HT1080 (cell line): ENCODE measurements at places on chromosomes 12 and 14.
A peak's percentile ranks its signal among the peaks of the same experiment; 100 is the strongest.

DNA sequence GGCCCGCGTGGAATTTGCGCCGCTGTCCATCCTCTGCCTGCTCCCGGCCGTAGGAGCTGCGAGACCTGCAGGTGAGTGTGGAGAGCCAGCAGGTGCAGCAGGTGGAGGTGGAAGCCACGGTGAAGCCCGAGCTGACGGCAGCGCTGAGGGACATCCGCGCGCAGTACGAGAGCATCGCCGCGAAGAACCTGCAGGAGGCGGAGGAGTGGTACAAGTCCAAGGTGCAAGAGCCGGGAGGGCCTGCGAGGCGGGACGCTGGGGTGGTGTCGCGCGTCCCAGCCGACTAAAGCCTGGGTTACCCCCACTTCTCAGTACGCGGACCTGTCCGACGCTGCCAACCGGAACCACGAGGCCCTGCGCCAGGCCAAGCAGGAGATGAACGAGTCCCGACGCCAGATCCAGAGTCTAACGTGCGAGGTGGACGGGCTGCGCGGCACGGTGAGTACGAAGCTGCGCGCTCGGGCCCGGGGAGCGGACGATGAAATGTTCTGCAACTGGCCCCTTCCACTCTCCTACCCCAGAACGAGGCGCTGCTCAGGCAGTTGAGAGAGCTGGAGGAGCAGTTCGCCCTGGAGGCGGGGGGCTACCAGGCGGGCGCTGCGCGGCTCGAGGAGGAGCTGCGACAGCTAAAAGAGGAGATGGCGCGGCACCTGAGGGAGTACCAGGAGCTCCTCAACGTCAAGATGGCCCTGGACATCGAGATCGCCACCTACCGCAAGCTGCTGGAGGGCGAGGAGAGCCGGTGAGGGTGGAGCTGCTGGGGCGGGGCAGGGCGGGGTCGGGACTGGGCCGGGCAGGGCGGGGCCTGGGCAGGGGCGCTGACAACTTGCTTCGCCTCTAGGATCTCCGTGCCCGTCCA is 2.1 kb downstream of the PRPH start:
- no peak for DNase-seq

GRCh38 chr12:49415521-49415970 is 48.3 kb downstream of the SPATS2 start:
- DNase-seq = no peak

DNA sequence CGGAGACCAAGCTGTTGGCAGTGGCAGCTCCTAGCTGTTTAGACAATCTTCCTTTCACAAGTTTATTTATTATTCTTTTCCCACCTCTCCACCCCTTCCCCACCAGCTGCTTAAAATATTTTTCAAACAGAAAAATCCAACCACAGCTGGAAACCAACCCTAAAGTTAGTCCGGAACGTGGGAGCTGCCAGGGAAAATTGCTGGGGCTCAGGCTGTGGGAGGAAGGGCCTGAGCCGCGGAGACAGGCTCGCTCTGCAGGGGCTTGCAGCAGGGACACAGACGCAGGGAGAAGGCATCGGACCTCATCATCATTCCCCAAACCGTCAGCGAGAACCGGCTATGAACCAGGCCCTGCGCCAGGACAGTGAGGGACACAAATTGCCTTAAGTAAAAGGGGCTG is 16.1 kb upstream of the TMEM106C start:
- no peak for DNase-seq

DNA sequence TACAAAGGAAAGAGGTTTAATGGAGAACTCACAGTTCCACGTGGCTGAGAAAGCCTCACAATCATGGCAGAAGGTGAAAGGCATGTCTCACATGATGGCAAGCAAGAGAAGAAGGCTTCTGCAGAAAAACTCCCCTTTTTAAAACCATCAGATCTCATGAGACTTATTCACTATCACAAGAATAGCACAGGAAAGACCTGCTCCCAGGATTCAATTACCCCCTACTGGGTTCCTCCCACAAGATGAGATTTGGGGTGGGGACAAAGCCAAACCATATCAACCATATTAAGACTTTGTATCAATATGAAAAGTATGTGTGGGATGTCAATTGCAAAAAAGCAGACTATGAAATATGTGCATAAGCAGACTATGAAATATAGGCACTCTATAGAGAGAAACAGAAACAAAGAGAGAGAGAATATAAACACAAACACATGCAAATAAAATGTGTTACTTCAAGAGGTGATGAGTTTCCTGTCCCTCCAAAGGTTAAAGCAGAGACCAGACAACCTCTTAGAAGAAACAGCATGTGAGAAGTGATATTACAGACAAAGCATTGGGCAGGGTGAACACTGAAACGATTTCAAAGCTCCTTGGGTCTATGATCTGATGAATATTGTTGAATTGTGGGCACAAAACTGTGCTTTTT is 151.2 kb upstream of the KRR1 start:
- DNase-seq = peak; percentile 37

- no peak for DNase-seq
Observed at GRCh38 chr14:92993302-92993701, 70.4 kb downstream of the CHGA start.

GRCh38 chr12:130504840-130505175 is 167.1 kb downstream of the PIWIL1 start:
- DNase-seq = no peak
